ENCODE measurements at places on chromosomes 4 and X. TPM values are rescaled to one million over a fixed set of nuclear protein-coding genes. Genes with fewer than 3 reads are reported as not detected.

GRCh38 chr4:36164900-36165630, 79.2 kb downstream of the ARAP2 start:
- H3K36me3 ChIP-seq = peaks cover 22% of the 10 kb centered on the region
- DNase-seq = no peak
- H3K4me1 ChIP-seq = peaks cover 23% of the 10 kb centered on the region
- H3K27ac ChIP-seq = no peak overlapping the region

DNA sequence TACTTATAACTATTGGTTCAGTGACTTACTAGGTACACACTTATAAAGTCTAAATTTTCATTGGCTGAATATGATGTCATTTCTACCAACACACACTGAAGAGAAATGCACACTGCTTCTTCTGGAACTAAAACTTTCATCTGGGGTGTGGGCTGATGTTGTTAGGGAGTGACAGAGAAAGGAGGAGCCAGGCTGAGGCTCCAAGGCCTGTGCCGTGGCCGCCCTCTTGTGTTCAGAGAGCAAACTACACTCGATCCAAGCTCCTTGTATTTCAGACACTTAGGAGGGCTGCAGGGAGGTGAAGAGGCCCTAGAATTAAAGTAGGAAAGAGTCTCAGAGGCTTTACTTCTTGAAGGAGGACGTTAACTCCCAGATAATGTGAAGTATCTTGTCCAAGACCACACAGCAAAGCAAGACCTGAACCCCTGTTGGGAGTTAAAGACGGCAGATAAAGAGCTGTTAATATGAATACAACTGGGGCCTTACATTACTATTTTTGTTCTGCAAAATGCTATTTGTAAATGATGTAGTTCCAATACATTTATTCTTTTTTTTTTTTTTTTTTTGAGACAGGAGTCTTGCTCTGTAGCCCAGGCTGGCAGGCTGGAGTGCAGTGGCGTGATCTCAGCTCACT, 137.5 kb downstream of the AFAP1 start:
- H3K36me3 ChIP-seq = peaks cover 8% of the 10 kb centered on the region
- peaks cover 5% of the 10 kb centered on the region for H3K27me3 ChIP-seq
- DNase-seq = peak; percentile 79
- H3K27ac ChIP-seq = peak overlapping the region; percentile 18
- peaks cover 12% of the 10 kb centered on the region for H3K4me1 ChIP-seq

DNA sequence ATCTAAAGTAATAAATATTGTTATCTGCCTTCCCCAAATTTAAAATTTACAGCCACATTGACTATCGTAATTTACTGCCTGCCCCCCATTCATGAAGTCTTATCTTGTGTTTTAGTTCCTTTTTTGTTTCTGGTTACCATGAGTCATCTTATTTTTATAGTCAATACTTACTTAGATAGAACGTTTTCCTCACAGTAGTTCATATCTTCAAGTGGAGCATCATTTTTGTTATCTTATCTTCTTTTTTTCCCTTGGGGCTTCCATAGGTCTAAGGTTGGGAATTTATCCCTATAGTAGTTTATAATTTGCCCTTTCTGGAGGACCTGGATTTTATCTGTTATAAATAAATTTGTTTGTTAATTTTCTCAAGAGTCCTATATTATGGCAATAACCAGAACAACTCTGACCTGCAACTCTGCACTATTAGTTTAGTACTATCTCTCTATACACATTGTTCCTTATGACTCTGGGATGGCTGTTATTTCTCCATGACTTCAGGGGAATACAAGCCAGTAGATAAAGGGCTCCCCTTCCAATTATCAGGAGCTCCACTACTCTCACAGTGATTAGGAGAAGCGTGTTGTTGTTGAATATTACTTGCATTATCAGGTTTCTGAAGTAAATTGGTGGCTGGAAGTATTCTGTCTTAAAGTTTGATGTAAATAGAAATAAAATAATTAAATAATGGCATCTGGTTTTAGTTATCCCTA, 330.6 kb downstream of the GALNTL6 start:
- no peak overlapping the region for H3K4me3 ChIP-seq
- H3K27me3 ChIP-seq = no peaks in the 10 kb centered on the region
- H3K27ac ChIP-seq = no peak overlapping the region
- no peak for DNase-seq
- no peaks in the 10 kb centered on the region for H3K36me3 ChIP-seq
- no peaks in the 10 kb centered on the region for H3K4me1 ChIP-seq

DNA sequence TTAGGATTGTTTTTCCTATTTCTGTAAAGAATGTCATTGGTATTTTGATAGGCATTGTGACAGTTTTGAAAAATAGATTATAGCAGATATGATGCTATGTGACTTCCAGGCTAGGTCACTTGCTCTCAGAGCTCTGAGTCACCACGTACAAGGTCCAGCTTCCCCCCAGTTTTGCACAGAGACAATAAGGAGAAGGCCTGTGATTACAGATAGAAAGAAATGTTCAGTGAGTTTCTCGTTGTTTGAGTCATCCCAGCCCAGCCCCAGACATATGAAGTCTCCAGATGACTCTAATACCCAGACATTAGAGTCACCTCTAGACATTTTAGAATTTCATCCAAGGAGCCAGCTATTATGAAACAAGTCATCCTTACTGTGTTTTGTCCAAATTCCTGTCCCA, 57.2 kb downstream of the MFAP3L start:
- no peak overlapping the region for H3K4me3 ChIP-seq
- H3K36me3 ChIP-seq = no peaks in the 10 kb centered on the region
- H3K27ac ChIP-seq = no peak overlapping the region
- no peaks in the 10 kb centered on the region for H3K4me1 ChIP-seq
- peaks cover 1% of the 10 kb centered on the region for H3K27me3 ChIP-seq

GRCh38 chrX:152103866-152104265, 34.5 kb downstream of the MAGEA10 start:
- no peak overlapping the region for H3K4me3 ChIP-seq
- H3K27ac ChIP-seq = no peak overlapping the region
- H3K27me3 ChIP-seq = peaks cover 20% of the 10 kb centered on the region
- H3K4me1 ChIP-seq = no peaks in the 10 kb centered on the region
- no peaks in the 10 kb centered on the region for H3K36me3 ChIP-seq

Gene GC
- not detected for total RNA-seq

Gene MAD2L1
- total RNA-seq = 54.6 TPM

All from activated T-cell treated with anti-CD3 and anti-CD28 coated beads, Interleukin-2, amount 50 U/mL, for 72 hours (primary cell).